Suppressor macrophage treated with lipopolysaccharide for 4 hours (primary cell): ENCODE measurements at places on chromosomes 11 and 22.
A peak's percentile ranks its signal among the peaks of the same experiment; 100 is the strongest.

- peak; percentile 45 for DNase-seq
Measured at GRCh38 chr11:122598971-122599370, 56.6 kb upstream of the UBASH3B start.

- DNase-seq = peak; percentile 52
Measured at GRCh38 chr11:762421-763072, 14.7 kb downstream of the GATD1 start.

- no peak for DNase-seq
Measured at GRCh38 chr22:27798511-27799014, 3.0 kb downstream of the MN1 start.

GRCh38 chr11:96622026-96622634 is 232.3 kb downstream of the JRKL start:
- DNase-seq = peak; percentile 3

GRCh38 chr22:37455896-37456295 is 28.6 kb upstream of the ELFN2 start:
- no peak for DNase-seq

GRCh38 chr11:26992031-26992541 is 1.8 kb upstream of the FIBIN start:
- no peak for DNase-seq

- DNase-seq = peak; percentile 67
Measured at GRCh38 chr11:24760681-24761080, 263.8 kb downstream of the LUZP2 start.

GRCh38 chr22:32743046-32743445 is 58.5 kb upstream of the TIMP3 start:
- DNase-seq = peak; percentile 49

DNA sequence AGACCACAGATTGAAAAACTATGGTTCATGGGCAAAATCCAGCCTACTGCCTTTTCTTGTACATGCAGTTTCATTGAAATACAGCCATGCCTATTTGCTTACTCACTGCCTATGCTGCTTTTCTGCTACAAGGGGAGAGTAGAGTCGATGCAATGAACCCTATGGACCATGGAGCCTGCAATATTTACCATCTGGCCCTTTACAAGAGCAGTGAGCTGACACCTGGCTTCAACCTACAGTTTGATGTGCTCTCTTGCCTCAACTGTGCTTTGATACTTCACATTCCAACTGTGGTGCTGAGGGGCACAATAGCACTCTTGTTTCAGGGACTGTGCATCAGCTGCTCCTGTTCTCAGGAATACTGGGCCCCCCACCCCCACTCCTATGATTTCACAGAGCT is 239.5 kb upstream of the SORL1-AS1 start:
- no peak for DNase-seq
